Stimulated activated CD8-positive, alpha-beta memory T cell treated with anti-CD3 and anti-CD28 coated beads, Interleukin-2, amount 100 ng/mL, for 48 hours (primary cell): ENCODE measurements at places on chromosomes 4 and X.

- no peak for DNase-seq
These were observed 236.8 kb upstream of the VCX start for GRCh38 chrX:7606039-7606652.

DNA sequence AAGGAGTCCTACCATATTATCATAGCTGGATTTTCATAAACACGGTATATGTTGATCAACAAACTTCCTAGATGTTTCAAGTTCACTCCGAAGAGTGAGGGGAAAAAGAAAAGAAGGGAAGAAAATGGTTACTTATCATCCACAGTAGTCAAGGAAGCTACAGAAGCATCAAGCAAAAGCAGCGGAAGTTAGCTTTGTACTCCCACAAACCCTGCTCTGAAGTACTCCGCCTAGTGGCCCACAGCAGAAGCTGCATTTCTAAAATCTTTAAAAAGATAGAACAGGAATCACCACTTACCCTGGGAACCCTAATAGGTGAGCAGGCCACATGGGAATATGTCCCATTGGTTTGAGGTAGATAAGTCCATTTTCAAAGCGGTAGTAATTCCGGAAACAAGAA, 28.5 kb upstream of the FRG1 start:
- no peak for DNase-seq

GRCh38 chr4:26081795-26082498, 167.9 kb downstream of the SMIM20 start:
- DNase-seq, result no peak

GRCh38 chr4:107931775-107932321, 499 bp downstream of the CYP2U1 start:
- DNase-seq, result peak; percentile 3

DNA sequence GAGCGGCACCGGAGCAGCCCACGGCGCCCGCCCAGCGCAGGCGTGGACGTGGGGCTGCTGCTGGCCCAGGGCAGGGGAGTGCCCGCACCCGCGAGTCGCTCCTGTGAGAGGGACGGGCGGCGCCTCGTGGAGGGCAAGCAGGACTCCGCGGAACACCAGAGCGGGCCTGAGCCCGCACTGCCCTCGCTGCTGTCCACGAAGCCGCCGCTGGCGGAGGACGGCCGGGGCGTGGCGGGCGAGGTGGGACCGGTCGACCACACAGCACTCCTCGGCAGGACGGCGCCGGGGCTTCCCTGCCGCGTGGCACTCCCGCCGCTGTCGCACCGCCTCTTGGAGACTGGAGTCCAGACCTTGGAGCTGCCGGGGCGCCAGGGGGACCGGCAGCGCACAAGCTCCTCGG, 29.0 kb downstream of the FAM53A start:
- no peak for DNase-seq

GRCh38 chr4:21656832-21657231, 291.7 kb downstream of the KCNIP4 start:
- DNase-seq, result no peak

- DNase-seq, result no peak
These were observed 50.4 kb downstream of the SHROOM3 start for GRCh38 chr4:76485450-76485849.

DNA sequence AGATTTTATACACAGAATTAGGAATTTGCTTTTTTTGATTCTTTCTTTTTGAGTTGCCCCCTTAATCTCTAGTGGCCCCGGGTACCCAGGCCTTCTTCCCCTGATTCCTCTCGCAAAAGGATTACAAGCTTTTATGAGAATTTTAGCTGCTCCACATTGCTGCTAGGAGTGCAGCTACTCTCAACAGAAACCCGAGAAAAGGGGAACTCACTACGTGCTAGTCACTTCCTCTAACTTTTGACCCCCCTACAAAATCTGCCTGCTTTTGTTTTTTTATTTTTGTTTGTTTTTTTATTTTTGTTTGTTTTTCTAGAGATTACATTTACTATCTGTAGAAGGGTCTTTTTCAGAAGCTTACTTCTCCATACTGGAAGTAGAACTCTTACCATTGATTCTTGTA, 64.1 kb downstream of the ZNF81 start:
- DNase-seq, result no peak

DNA sequence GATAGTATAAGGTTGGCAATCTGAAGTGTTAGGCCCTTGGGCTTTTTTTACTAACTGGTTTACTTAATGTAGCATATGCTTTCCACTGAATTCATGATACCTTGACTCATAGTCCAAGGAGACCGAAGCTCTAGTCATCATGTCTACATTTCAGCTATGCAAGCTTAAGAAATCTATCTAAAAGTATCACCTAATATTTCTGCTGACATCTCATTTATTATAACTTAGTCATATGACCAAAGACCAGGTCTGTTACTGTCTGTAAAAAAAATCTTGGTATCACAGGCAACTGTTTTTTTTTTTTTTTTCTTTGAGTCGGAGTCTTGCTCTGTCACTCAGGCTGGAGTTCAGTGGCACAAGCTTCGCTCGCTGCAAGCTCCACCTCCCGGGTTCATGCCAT, 814.0 kb upstream of the NDST4 start:
- DNase-seq, result no peak

DNA sequence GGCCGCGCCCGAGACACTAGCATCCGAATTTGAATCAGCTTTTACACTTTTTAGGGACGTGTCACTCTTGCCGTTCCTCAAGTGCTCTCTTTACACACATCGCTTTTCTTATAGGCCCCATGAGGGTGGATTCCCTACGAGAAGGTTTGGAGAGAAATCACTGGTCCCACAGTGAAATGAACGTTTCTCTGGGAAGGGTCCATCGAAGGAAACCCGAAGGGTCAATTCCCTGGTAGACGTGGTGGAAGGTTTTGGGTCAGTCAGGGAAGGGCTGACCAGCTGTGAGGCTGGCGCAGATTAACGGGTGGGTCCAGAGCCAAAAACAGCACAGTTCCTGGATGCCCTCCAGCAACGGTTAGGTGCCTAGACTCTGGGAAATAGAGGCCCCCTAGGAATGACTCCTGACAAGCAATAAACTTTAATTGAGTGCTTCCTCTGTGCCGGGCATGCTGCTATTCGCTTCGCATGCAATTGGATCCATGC, 35.9 kb downstream of the ETDC start:
- DNase-seq, result no peak

- no peak for DNase-seq
These were observed 59.0 kb downstream of the CHM start for GRCh38 chrX:85988353-85988752.

- no peak for DNase-seq
These were observed 19.2 kb upstream of the WFS1 start for GRCh38 chr4:6250235-6250983.

- DNase-seq, result no peak
These were observed 9.0 kb downstream of the DCUN1D4 start for GRCh38 chr4:51851937-51852290.

DNA sequence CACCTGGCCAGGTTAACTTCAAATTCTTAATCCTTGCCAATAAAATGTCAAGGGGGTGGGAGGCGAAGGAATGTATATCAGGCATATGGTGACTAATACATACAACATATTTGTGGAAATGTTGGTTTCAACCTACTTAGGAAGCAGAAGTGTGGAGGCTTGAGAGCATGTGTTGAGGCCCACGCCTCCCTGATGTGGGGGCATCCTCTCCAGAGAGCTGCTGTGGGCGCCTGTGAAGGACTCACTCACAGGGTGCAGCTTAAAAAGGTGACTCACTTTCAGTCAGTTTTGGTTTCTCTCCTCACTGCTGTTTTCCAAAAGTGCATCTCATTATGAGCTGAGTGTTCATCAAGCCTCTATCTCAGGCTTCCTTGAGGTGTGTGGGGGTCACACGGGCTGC, 27.5 kb downstream of the LNX1 start:
- DNase-seq, result peak; percentile 10

- no peak for DNase-seq
These were observed 35.3 kb downstream of the NBDY start for GRCh38 chrX:56764153-56764974.
